ENCODE measurements at places on chromosomes 7 and 10.

DNA sequence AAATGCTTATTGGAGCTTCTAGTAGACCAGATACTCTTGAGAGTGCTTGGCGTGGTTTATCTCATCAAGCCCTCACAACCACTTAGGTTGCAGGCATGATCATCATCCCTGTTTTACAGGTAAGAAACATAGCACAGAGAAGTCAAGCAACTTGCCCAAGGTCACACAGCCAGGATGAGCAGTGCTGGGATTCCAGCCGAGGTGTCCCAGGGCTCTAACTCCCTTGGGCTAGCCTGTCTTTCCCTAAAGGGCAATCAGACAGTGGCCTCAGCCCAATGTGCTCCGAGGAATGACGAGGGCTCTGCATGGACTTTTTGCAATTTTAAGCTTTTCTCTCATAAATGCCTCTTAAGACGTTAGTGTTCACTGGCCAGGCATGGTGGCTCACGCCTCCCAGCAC lies 39.9 kb upstream of the SPDYE3 start:
- no peak for DNase-seq

- no peak for DNase-seq
These were observed 15.6 kb downstream of the CALCR start for GRCh38 chr7:93558705-93559614.

DNA sequence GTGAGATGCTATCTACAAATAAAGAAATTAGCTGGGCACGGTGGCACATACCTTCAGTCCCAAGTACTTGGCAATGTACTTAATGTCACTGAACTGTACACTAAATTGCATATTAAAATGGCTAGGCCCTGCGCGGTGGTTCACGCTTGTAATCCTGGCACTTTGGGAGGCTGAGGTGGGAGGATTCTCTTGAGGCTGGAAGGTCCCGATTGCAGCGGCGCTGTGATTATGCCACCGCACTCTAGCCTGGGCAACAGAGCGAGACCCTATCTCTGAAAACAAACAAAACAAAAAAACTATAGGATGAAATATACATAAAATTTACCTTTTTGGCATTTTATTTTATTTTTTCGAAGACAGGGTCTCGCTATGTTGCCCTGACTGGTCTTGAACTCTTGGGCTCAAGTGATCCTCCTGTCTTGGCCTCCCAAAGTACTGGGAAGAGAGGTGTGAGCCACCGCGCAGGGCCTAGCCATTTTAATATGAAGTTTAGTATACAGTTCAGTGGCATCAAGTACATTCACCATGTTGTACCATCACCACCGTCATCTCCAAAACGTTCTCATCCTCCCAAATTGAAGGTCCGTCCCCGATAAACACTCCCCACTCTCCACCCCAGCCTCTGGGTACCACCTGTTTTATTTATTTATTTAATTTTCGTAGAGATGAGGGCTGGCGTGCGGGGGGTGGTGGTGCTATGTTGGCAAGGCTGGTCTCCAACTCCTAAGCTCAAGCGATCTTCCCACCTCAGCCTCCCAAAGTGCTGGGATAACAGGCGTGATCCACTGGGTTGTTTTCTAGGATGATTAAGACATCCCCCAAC lies 1.3 kb upstream of the EIF3B start:
- DNase-seq, result no peak

DNA sequence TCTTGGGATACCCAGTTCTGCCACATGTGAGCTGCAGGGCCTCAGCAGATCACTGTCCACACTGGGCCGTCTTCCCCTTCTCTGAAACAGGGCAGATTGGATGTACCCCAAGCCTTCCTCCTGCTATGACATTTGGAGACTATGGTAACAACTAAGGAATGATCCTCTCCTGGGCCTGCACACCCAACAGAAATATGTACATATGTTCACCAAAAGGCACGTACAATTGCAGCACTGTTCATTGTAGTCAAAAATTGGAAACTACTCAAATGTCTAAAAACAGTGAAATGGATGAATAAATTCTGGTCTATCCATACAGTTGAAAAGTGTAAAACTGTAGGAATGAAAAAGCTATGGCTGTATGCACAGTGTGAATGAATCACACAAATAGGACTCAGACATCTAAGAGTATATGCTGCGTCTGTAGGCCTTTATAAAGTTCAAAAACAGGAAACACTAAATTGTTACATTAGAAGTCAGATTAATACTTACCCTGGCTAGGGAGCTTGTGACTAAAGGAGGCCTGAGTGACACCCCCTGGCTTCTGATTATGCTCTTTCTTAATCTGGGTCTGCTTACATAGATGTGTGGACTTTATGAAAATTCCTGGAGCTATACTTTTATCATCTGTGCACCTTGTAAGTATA lies 16.1 kb upstream of the XPNPEP1 start:
- peak; percentile 59 for DNase-seq

GRCh38 chr7:155204744-155205367 lies 92.8 kb upstream of the INSIG1 start:
- DNase-seq, result no peak

DNA sequence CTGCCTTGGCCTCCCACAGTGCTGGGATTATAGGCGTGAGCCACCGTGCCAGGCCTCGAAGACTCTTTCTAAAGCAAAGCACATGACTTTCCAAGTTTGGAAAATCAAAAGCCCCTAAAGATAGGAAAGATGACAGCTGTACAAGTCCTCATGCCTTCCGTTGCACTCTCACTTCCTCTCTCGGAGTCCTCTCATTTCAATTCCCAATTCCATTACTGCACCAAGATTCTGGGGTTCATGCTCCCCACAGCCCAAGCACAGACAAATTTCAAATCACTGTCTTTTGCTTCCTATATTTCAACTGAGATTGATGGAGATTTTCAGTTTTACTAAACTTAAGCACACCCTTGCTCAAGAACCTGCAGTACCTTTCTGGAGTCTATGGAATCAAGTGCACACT lies 10.9 kb upstream of the PLAU start:
- DNase-seq, result no peak

- peak; percentile 42 for DNase-seq
These were observed 46.6 kb upstream of the MKX start for GRCh38 chr10:27792216-27792615.

DNA sequence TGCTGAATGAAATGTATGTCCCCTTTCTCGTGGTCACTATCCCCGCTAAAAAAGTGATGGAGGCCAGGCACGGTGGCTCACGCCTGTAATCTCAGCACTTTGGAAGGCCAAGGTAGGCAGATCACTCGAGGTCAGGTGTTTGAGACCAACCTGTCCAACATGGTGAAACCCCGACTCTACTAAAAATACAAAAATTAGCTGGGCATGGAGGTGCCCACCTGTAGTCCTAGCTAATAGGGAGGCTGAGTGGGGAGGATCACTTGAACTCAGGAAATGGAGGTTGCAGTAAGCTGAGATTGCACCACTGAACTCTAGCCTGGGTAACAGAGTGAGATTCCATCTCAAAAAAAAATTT lies 91.4 kb upstream of the MKLN1 start:
- no peak for DNase-seq

DNA sequence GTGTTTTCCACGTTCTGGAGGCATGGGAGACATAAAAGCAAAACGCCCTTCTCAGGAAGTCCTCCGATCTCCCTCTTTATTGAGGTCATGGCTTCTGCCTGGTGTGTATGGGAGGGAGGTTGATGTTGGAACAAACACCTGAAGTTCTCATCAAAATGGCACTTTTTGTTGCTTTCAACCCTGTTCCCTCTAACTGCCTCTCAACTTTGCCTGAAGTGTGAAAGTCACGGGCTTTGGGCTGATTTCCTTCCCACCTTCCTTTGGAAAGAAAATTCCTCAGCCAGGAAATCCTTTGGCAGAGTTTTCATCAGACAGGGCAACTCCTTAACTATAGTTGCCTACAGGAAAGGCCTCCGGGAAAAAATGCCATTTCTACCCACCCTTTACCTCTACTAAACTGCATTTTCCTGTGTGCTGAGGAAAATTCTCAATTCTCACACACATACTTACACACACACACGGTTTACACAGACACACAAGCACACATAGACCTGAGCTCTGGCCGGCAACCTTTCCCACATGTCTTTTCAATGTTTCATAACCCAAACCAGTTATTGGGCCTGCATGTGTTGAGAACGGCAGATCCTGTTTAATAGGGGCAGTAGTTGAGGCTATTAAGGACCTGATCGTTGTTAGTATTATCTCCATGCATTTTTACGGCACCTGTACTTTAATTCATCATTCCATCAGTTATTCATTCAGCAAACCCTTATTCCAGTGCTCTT lies 36.4 kb downstream of the CYP17A1 start:
- DNase-seq, result no peak

GRCh38 chr7:80902019-80902418 lies 16.8 kb downstream of the SEMA3C start:
- DNase-seq, result no peak

DNA sequence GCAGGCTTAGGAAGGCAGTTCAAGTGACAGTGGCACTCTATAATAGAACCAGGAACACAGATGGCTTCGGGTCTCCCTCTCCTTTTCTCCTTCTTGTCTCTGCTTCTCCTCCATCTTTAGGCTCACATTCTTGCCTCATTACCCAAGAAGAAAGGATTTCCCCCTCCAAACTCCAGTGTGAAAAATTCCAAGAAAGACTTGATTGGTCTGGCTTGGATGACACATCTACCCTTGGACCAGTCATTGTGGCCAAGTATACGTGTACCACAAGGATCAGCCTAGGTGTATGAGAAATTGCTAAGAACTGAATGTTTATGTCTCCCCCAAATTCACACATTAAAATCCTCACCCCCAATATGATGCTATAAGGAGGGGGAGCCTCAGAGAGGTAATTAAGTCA lies 53.9 kb downstream of the PRTFDC1 start:
- DNase-seq, result no peak

- peak; percentile 43 for DNase-seq
These were observed 521.7 kb downstream of the ADRA2A start for GRCh38 chr10:111598433-111599059.

DNA sequence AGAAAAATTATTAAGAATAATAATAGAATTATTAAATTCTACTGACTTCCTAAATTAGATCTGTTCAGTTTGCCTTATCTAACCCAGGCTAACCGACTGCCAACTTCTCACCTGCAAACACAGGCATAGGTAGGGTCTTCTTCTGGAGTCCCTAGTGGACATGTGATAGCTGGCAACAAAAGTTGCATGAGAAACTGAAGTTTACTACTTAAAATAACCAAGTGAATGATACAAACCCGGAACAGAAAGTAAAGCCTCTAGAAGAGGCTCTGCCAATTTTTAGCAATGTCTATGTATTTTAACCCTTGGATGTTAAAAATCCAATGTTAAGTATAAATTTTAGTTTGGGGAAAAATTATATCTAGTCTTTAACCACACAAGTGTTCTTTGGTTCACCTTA lies 37.6 kb downstream of the NDUFB2 start:
- no peak for DNase-seq

GRCh38 chr7:155722118-155722517 lies 77.7 kb downstream of the RBM33 start:
- DNase-seq, result no peak

DNA sequence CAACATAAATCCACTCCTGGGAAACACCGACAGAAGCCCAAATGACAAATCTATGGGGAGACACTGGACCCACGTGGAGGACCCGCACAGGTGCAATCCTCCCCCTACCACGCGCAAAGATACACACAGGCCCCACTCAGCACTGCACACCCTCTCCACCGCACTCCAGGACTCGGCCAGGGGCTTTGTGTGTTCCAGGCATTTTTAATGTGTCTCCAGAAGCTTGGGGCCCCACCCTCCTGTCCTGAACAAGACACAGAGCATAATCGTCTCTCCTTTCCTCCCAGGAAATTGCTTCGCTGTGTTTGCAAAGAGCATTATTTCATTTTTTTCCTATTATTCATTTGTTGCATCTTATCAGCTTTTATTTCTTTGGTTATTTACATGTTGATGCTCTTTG lies 82.8 kb downstream of the GLI3 start:
- DNase-seq, result no peak

GRCh38 chr7:93889261-93889660 lies 1.3 kb downstream of the TFPI2 start:
- peak; percentile 57 for DNase-seq

DNA sequence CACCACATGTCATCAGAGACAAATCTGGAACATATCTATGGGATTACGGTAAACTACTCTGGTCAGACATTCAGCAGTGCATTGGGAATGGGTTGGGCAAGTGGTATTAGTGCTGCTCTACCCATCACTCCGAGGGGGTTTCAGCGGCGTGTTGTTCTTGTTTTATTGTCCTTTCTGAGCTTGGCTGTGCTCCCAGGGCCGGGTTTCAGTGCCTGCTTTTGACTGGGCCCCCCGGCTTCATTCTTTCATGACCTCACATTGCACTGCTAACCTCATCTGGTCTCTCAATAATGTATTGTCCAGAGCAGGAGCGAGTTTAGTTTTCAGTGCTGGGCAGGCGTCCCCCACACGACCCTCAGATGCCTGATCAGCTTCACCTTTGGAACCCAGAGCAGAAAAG lies 364.6 kb downstream of the PAXIP1 start:
- no peak for DNase-seq

- no peak for DNase-seq
These were observed 44.5 kb upstream of the PPP1R3A start for GRCh38 chr7:113963356-113963755.

DNA sequence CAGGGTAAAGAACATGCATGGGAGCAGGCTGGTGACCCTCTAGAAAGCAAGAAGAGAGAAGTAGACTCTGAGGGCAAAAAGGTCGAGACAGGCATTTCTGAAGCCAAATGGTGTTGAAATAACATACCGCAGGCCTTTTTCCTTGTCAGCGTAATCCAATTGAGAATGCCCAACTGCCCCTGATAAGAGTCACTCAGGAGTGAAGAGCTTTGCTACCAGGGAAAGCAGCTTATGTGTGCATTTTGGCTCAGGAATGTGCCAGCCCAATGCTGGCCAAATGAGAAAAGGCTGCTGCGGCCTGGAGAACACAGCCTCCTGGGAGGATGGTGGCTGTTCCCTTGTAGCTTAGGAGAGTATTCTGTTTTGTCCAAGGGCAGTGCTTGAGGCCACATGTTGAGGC lies 61.4 kb upstream of the NFKB2 start:
- DNase-seq, result peak; percentile 7

DNA sequence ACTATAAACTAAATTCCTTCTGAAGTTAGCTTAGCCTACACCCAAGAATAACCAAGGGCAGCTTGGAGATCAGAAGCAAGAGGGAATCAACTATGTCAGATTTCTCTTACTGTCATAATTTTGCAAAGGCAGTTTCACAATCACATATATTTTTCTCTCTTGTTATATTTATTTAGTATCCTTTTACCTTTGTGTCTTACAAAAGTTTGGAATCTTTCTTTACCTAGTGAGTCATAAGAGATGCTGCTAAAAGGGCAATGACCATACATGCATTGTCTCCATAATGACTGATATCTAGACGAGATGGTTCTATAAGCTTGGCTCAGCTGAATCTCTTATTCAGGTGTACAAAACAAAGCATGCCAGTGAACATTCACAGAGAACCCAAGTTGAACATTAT lies 61.1 kb downstream of the PPP1R17 start:
- peak; percentile 18 for DNase-seq

Data from adipocyte (in vitro differentiated cells).